ENCODE measurements at places on chromosomes 6 and 20. TPM values are rescaled to one million over a fixed set of nuclear protein-coding genes. Genes with fewer than 3 reads are reported as not detected.

FGD2 gene
- 63.6 TPM for total RNA-seq

- DNase-seq = no peak
Measured at GRCh38 chr6:46850792-46851191, 57.6 kb downstream of the MEP1A start.

- no peak for DNase-seq
Measured at GRCh38 chr6:135440087-135440792, 57.3 kb downstream of the AHI1 start.

DNA sequence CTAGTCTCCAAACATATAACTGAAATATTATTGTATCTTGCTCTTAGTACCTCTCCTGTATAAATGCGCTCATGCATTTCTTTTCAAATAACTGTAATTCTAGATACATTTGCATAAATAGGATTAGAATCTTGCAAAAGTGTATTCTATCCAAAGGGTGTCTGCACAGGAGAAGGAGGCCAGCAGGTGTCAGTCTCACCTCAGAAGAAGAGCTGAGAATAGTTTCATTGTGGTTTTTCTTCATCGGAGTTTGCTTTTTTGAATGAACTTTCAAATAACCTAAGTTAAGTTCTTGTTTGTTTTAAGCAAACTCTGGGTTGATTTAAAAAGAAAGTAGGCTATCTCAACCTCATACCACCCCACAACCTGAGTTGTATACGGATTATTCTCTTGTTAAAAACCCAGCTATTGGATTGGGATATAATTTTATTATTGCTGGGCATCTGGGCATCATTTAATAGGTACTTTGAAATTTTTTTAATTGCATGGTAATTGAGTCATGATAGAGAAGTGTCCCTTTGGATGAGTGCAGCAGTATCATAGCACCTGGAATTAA is 125.0 kb upstream of the MLIP start:
- no peak for DNase-seq

DNA sequence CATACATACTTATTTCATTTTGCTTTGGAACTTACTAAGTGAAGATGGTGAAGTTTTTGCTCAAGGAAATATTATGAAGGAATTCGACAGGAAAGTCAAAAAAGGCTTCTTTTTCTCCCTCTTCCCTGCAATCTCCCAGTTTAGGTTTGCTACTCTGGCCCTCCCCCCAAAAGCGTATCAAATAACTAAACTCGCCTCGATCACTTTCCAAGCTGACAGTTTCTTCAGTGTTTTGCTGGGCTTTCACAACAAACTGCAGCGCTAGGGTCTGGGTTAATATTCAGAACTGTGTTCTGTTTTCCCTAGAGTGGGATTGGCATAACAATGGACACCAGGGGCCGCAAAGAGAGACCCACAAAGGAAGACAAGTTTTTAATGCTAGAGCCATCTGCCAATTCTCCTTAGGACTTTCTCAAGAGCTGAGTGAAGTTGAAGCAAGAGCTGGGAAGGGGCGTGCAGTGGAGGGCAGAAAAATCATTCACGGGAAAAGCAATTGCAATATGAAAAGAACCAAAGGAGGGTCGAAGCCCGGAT is 57.8 kb downstream of the ATP9A start:
- DNase-seq = no peak

DNA sequence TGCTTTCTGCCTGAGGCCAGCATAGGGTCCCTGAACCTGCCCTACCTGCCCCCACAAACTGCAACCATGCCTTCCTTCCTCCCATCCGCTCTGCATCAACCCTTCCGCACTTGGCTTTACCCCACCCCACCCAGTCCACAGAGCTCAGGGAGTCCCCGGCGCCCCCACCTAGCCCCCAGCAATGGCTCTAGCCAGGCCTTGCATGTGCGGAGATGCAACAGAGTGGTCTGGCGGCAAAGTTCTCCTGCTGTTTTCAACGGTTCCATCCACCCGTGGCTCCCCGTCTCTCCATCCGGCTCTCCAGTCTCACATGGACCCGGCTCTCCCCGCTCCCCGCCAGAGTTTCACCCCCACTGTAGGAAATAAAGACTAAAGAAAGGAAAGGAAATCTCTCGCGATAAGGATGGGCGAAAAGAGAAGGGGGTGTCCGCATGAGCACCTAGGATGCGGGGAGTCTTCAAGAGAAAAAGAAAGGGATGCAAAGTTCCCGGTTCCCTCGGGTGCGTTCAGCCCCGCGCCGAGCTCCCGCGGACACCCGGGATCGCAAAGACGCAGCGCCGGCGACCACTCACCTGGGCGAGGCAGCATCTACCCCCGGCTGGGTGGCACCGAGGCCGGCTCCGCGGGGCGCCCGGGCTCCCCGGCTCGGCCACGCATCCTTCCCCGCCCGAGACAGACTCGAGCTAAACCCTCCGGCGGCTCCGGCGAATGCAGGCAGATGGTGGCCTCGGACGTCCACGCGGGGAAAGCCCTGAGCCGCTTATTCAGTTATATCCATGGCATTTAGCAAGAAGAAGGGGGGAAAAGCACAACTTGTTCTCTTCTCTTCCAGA is 579 bp downstream of the LRFN2 start:
- no peak for DNase-seq

ZNF165 gene
- total RNA-seq = 2.5 TPM

- no peak for DNase-seq
Measured at GRCh38 chr6:27237089-27237803, 10.3 kb upstream of the PRSS16 start.

DNA sequence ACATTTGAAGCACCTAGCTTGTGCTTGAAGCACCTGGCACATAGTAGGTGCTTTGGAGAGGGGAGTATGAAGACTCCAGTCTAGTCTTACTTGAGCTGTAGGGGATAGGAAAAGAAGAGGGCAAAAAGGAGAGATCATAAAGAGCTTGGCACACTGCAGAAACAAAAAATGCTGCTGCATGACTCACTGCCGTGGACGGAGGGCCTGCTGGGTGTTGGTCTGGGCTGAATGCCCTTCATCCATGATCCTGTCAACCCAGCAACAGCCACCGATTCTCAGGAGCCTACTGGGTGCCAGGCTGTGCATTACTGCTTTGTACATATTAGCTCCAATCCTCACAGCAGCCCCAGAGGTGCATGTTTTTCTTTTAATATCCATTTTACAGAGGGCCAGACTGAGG is 6.0 kb downstream of the PDYN start:
- DNase-seq = no peak
